Endothelial cell of coronary artery (primary cell): ENCODE measurements at places on chromosomes 5 and 9. TPM values are rescaled to one million over a fixed set of nuclear protein-coding genes. Genes with fewer than 3 reads are reported as not detected.

EXOSC3 gene
- total RNA-seq: 30.2 and 35.8 TPM in 2 replicates

GRM6 gene
- not detected in 2 replicates for total RNA-seq

HEMGN gene
- total RNA-seq: not detected in 2 replicates

GPR150 gene
- total RNA-seq: 0.18 and 0.19 TPM in 2 replicates

ARSI gene
- 0.09 and 0.28 TPM in 2 replicates for total RNA-seq

NXNL2 gene
- total RNA-seq: 0.19 TPM in 1 of 2 replicates, not detected in the other

EIF4E1B gene
- not detected in 2 replicates for total RNA-seq

FOXD4 gene
- total RNA-seq: 0.09 and 0.19 TPM in 2 replicates

PRDM9 gene
- not detected in 2 replicates for total RNA-seq

TAF11L10 gene
- not detected in 2 replicates for total RNA-seq

NNT gene
- total RNA-seq: 52.5 and 69.9 TPM in 2 replicates

ADCY2 gene
- total RNA-seq: not detected in 2 replicates

SFXN1 gene
- 93.7 and 114 TPM in 2 replicates for total RNA-seq

WDR36 gene
- 47.1 and 52.1 TPM in 2 replicates for total RNA-seq

TMEM174 gene
- not detected in 2 replicates for total RNA-seq

B4GALT1 gene
- 10.2 and 20.0 TPM in 2 replicates for total RNA-seq

ECM2 gene
- 0.18 and 0.38 TPM in 2 replicates for total RNA-seq

PCDHB10 gene
- 0.72 and 1.0 TPM in 2 replicates for total RNA-seq

BNC2 gene
- total RNA-seq: 15.3 and 21.1 TPM in 2 replicates

SH2D3C gene
- total RNA-seq: 62.1 and 63.2 TPM in 2 replicates

GRIN3A gene
- not detected in 2 replicates for total RNA-seq

COL27A1 gene
- 7.3 and 11.5 TPM in 2 replicates for total RNA-seq

IRF1 gene
- total RNA-seq: 6.4 and 10.1 TPM in 2 replicates

HK3 gene
- not detected in 2 replicates for total RNA-seq

SYNPO gene
- total RNA-seq: 10.0 and 39.4 TPM in 2 replicates

TLX3 gene
- total RNA-seq: not detected in 2 replicates

GM2A gene
- total RNA-seq: 11.9 and 12.4 TPM in 2 replicates

SCGB3A2 gene
- total RNA-seq: not detected in 2 replicates

OMD gene
- total RNA-seq: 0.94 TPM in 1 of 2 replicates, not detected in the other

PLPPR1 gene
- 0.09 and 3.8 TPM in 2 replicates for total RNA-seq

F2RL2 gene
- 1.1 and 1.6 TPM in 2 replicates for total RNA-seq

HTR4 gene
- 0.09 TPM in 1 of 2 replicates, not detected in the other for total RNA-seq

TAF1L gene
- total RNA-seq: under 0.01 TPM in 2 replicates

ARHGEF39 gene
- total RNA-seq: 0.38 and 0.81 TPM in 2 replicates

BAAT gene
- under 0.01 TPM in 1 of 2 replicates, not detected in the other for total RNA-seq

NTNG2 gene
- total RNA-seq: 0.28 and 0.54 TPM in 2 replicates

LMX1B gene
- total RNA-seq: not detected in 2 replicates

LMAN2 gene
- 355 and 366 TPM in 2 replicates for total RNA-seq

TTC16 gene
- total RNA-seq: not detected in 2 replicates

PDLIM4 gene
- 50.3 and 63.1 TPM in 2 replicates for total RNA-seq

SAP30L gene
- 32.0 and 32.7 TPM in 2 replicates for total RNA-seq

WNT8A gene
- not detected in 2 replicates for total RNA-seq

NUDT12 gene
- total RNA-seq: 4.2 and 4.9 TPM in 2 replicates

SHISAL2B gene
- total RNA-seq: not detected in 2 replicates

C6 gene
- total RNA-seq: not detected in 2 replicates

MSX2 gene
- 0.09 and 0.28 TPM in 2 replicates for total RNA-seq

TRAF1 gene
- total RNA-seq: 1.5 and 1.7 TPM in 2 replicates

SLC25A2 gene
- total RNA-seq: 0.09 and 0.19 TPM in 2 replicates

LCN15 gene
- not detected in 2 replicates for total RNA-seq

SLC45A2 gene
- 0.09 TPM in 1 of 2 replicates, not detected in the other for total RNA-seq

PCDHB8 gene
- 0.18 and 0.94 TPM in 2 replicates for total RNA-seq

SPATA31C1 gene
- total RNA-seq: not detected in 2 replicates
